Activated naive CD4-positive, alpha-beta T cell treated with Interleukin-2 at 50 U/mL for 16 hours (primary cell): ENCODE measurements at places on chromosomes 4 and X.
A peak's percentile ranks its signal among the peaks of the same experiment; 100 is the strongest.

DNA sequence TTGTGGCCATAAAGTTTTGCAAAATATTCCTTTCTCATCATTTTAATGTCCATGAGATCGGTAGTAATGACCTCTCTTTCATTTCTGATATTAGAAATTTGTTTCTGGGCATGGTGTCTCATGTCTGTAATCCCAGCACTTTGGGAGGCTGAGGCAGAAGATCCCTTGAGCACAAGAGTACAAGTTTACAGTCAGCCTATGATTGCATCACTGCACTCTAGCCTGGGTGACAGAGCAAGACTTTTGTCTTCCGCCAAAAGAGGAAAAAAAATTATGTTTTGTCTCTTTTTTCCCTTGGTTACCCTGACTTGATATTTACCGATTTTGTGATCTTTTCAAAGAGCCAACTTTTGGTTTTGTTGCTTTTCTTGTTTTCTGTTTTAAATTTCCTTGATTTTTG lies 10.8 kb upstream of the NKAP start:
- DNase-seq = no peak

GRCh38 chr4:147104768-147105167 lies 159.1 kb upstream of the TTC29 start:
- no peak for DNase-seq

GRCh38 chr4:143986180-143986579 lies 33.0 kb downstream of the GYPB start:
- DNase-seq = no peak

GRCh38 chrX:46574774-46575381 lies 1.3 kb downstream of the CHST7 start:
- peak; percentile 49 for DNase-seq

DNA sequence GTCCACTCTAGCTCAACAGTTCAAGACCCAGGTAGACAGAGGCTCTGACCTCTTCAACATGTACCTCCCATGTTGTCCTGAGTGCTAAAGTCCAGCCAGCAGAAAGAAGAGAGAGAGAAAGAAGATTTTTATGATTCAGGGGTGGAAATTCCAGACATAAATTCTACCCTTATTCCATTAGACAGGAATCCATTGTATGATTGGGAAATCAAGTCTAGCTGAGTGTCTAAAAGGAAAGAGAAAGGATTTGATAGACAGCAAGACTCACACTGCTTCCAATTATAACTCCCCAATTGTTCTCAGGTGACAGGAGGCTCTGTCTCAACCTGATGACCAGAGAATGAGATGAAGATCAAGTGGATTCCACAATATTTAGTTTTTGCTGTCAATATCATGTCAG lies 27.9 kb upstream of the PGM2 start:
- no peak for DNase-seq

GRCh38 chrX:13220916-13221315 lies 98.9 kb downstream of the ATXN3L start:
- DNase-seq = no peak
